MCF 10A (cell line): ENCODE measurements at places on chromosomes 13 and 19.

GRCh38 chr13:28185256-28185655, 46.9 kb downstream of the PAN3 start:
- DNase-seq, result no peak

- DNase-seq, result peak; percentile 22
Measured at GRCh38 chr13:92573467-92574057, 653.0 kb upstream of the GPC6 start.

- no peak for DNase-seq
Measured at GRCh38 chr19:35845215-35846037, 6.9 kb downstream of the NPHS1 start.

DNA sequence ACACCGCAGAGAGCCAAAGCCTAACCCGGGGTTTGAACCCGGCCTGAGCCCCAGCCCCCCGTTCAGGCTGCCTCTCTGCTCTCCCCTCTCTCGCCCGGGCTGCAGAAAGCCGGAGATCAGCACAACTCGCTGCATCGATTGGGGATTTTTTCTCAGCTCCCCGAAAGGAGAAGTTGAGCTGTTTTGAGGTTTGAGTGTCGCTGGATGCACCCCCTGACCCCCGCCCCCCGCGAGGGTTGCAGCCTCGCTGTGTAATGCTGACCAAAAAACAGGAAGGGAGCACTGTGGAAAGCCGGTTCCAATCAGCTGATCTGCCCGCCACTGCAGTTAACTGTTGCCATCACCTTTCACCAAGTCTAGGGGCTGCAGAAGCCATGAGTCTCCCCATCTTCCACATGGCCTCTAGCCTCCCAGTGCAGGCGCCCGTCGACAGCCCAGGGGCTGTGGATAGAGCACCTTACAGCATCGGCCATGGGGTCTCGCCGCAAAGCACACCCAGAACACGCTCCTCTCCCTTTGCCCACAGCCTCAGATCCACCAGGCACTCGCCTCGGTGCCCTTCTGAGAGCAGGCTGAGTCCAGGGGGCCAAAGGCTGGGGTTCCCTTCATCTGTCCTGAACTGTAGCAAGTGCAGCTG, 34.5 kb downstream of the MYO9B start:
- no peak for DNase-seq

DNA sequence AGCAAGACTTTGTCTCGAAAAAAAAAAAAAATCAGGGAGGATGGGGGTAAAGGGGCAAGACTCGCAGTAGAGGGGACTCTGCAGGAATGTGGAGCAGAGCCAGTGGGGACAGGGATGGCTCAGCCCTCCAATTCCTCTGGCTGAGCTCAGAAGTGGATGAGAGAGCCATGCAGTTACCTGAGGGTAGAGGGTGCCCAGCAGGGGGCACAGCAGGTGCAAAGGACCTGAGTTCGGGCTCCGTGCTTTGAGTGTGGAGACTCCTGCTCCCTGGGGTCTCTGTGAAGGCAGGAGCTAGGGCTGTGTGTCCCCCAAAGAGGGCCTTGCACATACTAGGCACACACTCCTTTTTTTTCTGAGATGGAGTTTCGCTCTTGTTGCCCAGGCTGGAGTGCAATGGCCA, 7.7 kb downstream of the DOCK6 start:
- DNase-seq, result no peak

GRCh38 chr13:72166102-72166650, 299.2 kb upstream of the DACH1 start:
- DNase-seq, result no peak
